ENCODE measurements at places on chromosomes 3 and 15. TPM values are rescaled to one million over a fixed set of nuclear protein-coding genes. Genes with fewer than 3 reads are reported as not detected.

GRCh38 chr3:14222900-14223594 is 44.4 kb downstream of the LSM3 start:
- DNase-seq = no peak

The C3orf70 gene
- total RNA-seq = 2.9 TPM

DNA sequence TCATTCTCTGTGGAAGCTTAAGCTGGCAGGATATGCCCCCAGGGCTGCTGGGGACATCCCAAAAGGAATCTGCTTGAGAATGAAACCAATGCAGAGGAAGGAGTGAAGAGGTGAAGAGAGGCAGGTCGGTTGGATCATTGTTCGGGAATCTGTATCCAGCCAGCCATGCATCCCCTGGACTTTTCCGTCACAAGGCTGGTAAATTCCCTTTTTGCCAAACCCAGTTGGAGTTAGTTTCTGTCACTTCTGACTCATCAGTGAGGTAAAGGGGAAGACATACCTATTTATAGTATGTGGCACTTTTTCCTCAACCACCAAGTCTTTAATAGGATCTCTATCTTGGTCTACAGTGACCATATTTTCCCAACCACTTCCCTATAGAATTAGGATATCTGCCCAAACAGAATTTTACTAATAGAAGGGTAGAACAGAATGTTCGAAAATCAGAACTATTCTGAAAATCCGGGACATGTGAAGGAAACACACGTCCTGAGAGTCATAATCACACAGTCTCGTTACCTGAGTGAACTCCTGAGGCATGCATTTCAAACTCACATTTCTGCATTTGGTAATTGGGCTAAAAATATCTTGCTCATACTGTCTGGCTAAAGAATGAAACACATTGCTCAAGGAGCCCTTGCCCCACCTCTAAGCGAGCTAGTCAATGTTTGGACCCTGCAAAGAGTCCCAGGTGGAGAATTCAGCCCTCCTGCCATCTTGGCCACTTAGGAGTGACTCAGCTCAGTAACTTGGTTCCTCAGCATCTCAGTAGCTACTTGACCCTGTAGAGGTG is 289.7 kb upstream of the ADAMTS9 start:
- no peak for DNase-seq

DNA sequence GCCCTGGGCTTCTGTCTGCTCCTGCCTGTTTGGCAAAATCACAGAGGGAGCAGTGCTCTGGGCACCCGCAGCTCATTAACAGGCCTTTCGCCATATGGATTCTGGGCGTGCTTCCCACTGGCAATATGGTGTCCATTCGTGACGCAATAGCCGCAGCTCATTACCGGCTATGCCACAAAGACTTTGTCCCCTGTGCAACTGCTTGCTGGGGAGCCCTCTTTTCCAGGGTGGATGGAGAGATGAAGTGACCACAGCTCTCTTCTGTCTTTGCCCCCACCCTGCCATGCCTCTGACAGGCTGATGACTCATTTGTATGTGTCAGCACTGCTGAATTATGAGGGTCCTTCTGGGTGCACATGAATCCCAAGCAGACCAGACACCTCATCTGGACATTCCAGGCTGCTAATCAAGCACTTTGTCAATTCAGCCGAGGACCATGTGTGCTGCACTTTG is 214.3 kb upstream of the FEZF2 start:
- DNase-seq = no peak

GRCh38 chr3:10419637-10420232 is 85.7 kb downstream of the ATP2B2 start:
- DNase-seq = no peak

DNA sequence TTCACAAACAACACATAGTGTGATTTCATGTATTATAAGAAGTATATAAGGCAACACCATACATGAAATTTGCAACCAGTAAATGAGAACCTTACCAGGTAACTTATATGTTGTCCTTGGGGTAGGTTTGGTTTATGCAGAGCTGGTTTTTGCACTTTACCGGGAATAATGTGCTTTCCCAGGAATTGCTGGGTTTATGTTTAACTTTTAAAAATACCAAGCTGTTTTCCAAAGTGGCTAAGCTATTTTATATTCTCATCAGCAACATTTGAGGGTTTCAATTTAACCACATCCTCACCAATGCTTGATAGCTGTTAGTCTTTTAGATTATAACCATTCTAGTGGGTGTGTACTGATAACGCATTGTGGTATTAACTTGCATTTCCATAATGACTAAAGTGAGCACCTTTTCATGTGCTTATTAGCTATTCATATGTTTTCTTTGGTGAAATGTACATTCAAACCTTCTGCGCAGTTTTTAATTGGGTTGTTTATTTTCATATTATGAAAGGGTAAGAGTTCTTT is 71.6 kb downstream of the KY start:
- no peak for DNase-seq

- DNase-seq = no peak
Measured at GRCh38 chr15:38477637-38478036, 23.7 kb downstream of the FAM98B start.

DNA sequence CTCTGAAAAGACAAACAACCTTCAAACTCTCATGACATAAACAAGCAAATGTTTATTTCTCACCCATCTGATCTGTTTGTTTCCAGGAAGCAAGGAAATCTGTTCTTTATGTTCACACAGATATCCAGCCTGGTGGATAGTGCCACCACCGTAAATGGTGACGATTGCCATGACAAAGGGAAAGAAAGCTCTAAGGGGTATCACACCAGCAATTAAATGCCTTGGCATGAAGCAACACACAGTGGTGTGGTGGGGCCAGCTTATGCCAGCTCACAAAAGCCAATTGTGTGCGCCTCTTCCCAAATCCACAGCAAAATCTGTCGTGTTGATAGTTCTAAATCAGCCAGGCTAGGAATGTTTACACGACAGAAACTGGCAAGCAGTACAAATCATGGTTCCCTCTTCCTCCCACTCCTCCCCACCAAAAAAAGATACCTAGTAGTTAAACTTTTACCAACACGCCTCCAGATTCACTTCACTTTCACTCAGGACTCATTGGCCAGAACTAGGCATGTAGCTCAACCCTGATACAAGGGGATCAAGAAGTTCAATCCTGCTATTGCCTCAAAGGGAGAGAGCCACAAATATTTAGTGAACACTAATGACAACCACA is 189.2 kb upstream of the SLCO3A1 start:
- no peak for DNase-seq

The IL16 gene
- total RNA-seq = 21.8 TPM

The MYEF2 gene
- total RNA-seq = 11.0 TPM

GRCh38 chr3:189275852-189276251 is 104.1 kb downstream of the TPRG1 start:
- no peak for DNase-seq

DNA sequence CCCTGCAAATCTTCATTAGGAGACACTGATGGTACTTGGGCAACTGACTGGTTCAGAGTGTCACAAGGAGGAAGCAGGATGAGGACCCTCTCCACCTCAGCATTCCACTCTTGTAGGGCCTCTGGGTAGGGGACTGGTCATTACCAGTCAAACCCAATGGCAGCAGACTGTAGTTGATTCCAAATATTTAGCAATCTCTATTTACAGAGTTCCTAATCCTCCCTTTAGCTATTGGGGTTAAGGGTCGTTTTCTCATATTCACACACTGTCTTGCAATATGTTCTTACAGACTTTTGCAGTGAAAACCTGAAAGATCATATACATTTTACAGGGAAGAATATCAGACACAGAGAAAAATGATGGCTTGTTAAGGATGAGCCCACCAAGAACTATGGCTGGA is 397.7 kb downstream of the GAP43 start:
- DNase-seq = no peak

GRCh38 chr3:129746629-129747028 is 140.2 kb upstream of the PLXND1 start:
- no peak for DNase-seq

DNA sequence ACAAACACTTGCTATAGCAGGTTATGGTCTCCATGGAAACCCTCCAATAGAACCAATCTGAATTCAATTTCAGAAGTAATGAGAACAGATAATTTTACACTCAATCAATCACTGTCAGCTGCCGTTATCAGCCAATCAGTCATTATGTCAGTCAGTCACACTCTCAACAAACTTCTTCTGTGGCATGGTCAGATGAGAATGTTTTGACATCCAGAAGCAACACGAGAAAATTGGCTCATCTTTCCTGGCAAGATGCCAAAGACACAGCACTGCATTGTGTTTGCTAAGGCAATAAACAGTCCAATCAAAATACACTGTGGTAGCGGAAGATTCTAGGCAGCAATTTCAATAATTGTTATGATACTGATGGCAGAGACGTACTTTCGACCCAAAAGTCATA is 190.7 kb downstream of the RORA start:
- DNase-seq = no peak

The UBA5 gene
- 29.7 TPM for total RNA-seq

DNA sequence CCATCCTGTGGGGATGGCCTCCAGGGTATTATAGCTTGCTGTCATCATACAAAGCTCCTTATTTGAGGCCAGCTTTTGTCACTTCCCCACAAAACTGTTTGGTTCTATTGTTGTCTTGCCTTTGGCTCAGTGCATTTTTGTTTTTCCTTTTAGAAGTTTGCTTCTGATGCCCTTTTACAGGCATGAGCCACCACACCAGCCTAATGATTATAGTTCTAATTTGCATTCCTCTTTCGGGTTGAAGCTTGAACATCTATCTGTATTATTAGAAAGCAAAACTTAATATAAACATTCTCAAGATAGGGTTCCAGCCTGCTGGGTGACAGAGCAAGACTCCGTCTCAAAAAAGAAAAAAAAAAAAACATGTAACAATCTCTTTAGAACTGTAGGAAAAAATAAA is 39.8 kb downstream of the SMARCC1 start:
- DNase-seq = no peak

The CTXND1 gene
- not detected for total RNA-seq

The MUSTN1 gene
- total RNA-seq = 2.4 TPM

DNA sequence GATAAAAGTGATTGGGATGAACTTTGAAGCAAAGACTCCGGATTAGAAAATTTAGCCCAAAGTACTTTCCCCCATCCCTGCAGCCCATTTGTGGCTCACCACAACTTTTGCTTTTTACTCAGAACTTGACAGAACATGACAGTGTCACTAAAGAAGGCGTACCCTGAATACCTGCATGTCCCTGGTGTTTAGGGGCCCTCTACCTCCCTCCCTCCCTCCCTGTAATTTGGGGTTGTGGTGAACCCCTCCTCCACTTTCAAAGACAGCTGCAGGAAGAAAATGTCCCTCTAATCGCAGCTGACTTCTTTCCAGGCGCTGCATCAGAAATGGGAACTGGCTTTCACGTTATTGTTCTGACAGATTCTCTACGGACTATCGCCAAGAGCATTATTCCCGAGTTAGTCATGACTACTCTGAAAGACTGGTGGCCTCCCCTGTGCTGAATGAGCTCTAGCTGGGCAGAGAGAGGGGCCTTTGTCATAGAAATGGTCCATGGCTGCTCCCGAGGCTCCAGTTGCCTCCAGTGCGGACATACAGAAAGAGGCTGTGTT is 93.2 kb upstream of the ARHGEF3 start:
- DNase-seq = no peak

The MEX3B gene
- total RNA-seq = 1.0 TPM

The ATP8B4 gene
- 31.5 TPM for total RNA-seq

- peak; percentile 55 for DNase-seq
Measured at GRCh38 chr3:45603226-45603625, 8.7 kb downstream of the LIMD1 start.

The TM4SF4 gene
- total RNA-seq = 1.7 TPM
